ENCODE measurements at places on chromosomes 7 and 10.

DNA sequence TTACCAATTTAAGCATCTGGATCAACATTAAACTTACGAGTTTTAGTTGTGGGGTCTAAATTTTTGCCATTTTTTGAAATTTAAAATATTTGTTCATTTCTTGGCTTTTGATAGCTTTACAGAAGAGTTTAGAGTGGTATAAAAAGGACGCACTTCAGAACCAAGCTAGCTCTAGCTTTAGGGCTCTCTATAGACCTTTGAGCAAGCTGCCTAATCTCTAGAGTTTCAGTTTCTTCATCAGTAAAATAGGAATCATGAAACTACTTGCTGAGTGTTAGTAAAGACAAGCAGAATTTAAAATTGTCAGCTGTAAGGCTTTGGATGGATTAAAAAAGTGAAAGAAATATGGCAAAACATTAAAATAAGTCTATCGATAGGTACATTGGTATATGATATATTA, 266.5 kb downstream of the IPMK start:
- DNase-seq: no peak

DNA sequence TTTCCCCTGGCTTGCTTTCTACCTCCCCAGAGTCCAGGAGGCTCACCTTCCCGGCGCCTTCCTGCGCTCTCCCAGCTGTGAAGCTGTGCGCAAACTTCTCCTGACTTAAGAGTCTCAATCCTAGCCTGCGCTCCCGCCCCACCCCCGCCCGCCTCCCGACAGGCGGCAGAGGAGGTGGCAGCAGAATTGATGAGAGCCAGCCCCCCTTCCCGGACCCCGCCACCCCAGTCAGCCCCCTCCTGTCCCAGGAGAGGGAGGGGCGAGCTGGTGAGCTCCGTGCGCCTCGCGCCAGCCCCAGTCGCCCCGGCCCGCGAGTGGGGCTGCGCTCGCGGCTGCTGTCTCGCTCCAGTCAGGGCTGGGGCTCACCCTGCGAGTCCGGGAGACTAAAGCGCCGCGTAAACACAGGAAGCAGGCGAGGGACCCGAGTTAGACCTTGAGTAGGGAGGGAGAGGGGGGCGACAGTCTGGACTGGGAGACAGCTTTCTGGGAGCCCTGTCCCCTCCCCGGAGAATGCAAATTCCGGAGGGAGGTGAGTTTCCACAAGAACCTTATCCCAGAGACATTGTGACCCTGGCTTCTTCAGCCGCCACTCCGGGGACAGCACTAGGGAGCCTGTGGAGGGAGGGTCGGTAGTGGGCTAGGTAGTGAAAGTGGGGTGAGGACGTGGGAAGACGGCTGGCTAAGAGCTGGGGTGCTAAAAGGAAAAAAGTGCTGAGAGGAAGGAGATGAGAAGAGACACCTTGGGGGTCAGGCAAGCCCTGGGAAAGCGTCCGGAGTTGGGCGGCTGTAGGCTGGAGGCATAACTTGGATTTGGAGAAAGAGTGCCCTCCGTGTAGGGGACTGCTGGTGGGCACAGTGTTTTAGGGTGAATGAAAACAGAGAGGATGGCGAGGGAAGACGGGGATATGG, at the start of gene CALCR:
Gene CALCR (minus strand): TSS at position 79 of the 909 bp plus-strand sequence. CDS start 87,743 bp downstream, outside the sequence.
- no peak for DNase-seq

DNA sequence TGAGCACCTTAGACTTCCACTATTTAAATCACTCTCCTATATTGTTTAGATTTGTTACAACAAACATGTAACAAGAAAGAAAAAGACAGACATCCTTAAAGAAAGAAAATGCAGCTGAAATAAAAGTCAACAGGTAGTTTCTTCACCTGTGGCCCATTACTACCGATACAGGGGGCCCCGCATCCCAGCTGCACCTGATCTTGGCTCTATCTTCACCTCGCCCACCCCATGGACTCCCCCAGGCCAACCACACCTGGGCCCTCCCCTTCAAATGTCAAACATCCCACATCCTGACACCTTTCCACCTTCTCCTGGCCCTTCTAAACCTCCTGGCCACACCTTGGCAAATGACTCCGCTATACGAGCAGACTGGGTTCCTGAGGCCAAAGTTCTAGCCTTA, 7.0 kb downstream of the DDX56 start:
- DNase-seq: no peak

GRCh38 chr7:114911411-114911810, 10.5 kb upstream of the MDFIC start:
- DNase-seq: no peak

GRCh38 chr10:124696446-124697392, 47.5 kb downstream of the FAM53B start:
- no peak for DNase-seq

DNA sequence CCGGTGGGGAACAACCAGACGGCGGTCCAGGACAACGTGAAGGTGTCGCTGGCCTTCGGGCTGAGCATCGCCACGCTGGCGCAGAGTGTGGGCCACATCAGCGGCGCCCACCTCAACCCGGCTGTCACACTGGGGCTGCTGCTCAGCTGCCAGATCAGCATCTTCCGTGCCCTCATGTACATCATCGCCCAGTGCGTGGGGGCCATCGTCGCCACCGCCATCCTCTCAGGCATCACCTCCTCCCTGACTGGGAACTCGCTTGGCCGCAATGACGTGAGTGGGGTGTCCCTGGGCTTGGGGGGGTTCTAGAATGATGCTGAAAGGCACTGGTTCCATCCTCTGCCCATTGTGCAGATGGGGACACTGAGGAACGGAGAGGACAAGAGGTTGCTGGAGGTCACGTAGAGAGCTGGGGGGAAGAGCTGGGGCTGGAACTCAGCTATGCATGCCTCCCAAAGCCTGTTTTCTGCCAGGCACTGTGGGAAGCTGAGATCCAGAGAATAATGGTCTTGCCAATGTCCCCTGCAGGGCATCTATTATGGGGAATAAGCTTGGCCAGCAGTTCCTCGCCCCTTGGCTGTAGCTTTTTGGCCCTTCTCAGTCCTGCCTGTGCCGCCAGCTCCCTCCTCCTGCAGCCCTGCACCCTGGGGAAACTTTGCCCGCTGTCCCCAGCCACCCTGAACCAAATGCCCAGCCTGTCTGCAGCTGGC, 523 bp downstream of the AQP1 start:
- no peak for DNase-seq

DNA sequence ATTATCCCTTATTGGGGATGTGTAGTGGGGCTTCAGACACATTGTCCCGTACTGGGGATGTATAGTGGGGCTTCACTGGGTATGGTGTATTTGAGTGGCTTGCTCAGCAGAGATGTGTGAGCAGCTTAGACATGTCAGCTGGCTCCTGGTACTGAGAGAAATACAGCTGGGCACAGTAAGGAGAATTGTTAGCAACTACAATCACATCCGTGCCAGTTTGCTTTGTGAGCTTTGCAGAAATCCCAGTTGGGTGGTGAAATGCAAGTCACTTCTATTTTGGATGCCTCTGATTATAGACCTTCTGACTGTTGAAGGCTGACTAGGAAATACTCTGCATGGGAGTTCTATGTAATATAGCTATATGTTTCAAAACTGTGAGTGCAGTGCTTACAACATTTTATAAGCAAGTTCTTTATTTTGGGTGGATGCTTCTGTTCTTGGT, 10.8 kb downstream of the CCNY start:
- no peak for DNase-seq
